ENCODE measurements at places on chromosomes 2 and 18.
A peak's percentile ranks its signal among the peaks of the same experiment; 100 is the strongest.

DNA sequence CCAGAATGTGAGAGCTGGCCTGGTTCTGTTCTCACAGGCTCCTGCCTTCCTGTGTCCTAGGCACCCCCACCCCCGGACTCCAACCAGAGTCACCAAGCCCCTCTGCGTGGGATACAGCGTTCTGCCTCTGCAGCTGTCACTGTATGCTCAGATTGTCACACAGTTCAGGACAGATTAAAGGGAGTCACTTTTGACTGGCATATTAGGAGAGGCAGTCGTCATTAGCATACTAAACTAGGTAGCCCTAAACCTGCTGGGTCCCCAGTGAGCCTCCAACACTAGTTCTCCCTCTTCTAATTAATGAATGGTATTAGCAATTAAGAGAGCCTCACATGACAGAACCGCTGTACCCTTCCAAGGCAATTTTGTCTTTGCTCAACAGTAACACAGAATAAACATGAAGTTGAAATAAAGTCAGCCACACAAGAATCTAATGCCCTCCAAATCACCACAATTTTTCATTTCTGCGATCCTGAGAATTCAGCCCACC lies 340.2 kb downstream of the CMPK2 start:
- no peak for DNase-seq

GRCh38 chr18:50410008-50410407 lies 35.2 kb downstream of the SKA1 start:
- no peak for DNase-seq

- DNase-seq, result peak; percentile 62
Observed at GRCh38 chr18:9539283-9539682, 64.0 kb downstream of the RALBP1 start.

DNA sequence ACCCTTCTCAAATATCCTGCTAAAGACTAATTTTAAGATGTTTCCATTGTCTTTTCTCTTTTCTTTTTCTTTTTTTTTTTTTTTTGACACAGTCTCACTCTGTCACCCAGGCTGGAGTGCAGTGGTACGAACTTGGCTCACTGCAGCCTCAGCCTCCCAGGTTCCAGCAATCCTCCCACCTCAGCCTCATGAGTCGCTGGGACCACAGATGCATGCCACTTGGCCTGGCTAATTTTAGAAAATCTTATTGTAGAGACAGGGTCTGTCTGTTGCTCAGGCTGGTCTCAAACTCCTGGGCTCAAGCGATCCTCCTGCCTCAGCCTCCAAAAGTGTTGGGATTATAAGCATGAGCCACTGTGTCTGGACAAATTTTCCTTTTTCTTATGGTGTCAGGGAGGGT lies 167.5 kb downstream of the MCFD2 start:
- DNase-seq, result no peak

DNA sequence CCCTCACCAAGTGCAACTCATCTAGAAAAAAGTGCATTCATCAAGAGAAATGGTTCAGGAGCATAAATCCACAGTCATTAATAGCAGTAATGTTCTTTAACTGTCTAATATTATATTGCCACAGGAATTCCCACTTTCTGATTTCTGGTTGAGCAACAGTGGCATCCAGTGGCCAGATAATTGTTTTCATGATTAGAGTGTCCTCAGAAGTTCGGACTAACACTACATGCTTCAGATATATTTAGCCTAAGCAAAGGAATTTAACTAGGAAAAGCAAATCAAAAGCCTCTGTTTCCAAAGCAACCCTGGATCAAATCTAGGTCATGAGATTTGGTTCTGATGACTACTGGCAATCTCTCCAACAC lies 9.8 kb upstream of the ERBB4 start:
- DNase-seq, result peak; percentile 39

Measured in RKO (cell line).